MV-4-11 (cell line): ENCODE measurements at places on chromosomes 16 and 17.

DNA sequence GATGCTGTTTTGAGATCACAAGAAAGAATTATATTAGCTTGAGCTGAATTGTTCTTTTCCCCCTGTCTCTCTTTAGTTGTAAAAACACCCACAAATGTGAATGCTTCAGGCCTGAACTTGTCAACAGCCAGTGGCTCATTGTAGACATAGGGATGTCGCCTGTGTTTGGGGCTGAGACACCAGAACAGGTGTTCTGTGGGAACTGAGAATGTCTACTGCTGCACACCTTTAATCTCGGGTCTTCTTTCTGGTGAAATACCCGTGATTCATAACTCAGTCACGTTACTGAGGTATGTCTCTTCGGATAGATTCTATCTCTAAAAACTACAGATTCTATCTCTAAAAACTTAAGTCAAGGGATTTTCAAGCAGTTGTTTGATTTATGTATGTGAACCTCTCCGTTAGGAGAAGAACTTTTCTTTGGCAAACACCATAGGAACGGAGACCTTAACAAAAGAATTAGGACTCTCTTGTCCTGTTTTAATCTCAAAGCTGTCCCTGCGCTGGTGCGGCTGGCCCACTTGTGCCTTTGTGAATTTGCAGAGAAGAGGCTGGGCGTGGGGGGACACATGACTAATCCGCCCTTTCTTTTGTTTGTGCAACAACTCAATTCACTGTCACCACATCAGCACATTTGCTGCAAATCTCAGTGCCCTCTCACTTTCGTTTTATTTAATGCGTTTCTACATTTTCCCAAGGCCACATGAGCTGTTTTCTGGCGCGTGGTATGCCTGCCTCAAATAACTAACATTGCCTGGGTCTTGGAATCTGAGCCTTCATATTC, 643.0 kb downstream of the MAF start:
- DNase-seq, result no peak

- peak; percentile 8 for DNase-seq
These were observed 146.1 kb upstream of the TOM1L1 start for GRCh38 chr17:54754560-54754959.

DNA sequence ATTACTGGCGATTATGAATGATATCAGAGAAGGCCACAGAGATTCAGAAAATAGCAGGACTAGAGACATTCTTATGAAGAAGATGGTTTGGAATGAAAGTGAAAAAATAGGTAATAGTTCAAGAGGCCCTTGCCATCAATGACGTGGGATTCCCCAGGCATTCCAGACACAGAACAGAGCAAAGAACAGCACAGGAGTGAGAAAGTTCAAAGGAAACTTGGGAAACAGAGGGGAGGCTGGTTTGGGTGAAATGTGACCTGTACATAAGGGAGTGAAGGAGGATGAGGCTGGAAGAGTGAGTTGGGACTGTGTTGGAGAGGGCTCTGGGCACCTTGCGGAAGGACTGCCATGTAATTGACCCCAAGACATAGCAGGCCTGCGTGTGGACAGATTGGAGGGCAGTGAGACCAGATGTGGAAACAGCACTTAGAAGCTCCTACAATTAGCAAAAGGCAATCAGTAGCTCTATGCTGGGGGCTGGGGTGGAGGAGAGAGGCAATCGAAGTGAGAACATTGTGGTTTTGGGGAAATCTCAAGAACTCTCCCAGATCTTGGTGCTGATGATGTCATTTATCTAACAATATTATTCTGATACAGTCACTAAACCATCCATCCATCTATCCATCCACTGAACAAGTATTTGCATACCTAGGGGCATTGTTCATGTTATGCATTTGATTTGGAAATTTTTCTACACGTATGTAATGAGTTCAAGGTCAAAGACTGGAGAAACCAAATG, 365.3 kb upstream of the ZFHX3 start:
- DNase-seq, result no peak

DNA sequence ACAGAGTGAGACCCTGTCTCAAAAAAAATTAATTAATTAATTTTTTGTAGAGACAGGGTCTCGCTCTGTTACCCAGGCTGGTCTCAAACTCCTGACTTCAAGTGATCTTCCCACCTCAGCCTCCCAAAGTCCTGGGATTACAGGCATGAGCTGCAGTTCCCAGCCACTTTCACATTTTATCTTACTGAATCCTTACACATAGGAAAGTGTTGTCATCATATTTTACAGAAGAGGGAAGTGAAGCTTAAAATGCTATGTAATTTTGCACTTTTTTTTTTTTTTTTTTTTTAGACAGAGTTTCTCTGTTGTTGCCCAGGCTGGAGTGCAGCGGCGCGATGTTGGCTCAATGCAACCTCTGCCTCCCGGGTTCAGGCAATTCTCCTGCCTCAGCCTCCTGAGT, 21.1 kb upstream of the ZNF629 start:
- DNase-seq, result peak; percentile 82

DNA sequence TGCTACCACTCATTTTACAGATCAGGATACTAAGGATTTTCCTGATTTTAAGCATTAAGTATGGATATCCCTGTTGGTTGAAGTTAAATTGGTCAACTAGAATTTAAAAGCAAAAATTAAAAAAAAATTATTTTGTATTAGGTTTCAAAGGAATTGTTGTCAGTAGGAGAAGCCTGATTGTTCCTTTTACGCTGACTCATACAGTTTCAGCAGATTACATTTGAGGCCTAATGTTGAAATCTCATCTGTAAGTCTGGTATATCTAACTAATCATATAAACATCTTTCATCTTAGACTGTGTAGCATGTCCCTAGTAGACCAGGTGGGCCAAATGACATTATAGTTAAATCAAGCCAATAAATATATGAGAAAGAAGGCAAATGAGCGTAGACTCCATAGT, 83.5 kb downstream of the FTO start:
- peak; percentile 2 for DNase-seq

DNA sequence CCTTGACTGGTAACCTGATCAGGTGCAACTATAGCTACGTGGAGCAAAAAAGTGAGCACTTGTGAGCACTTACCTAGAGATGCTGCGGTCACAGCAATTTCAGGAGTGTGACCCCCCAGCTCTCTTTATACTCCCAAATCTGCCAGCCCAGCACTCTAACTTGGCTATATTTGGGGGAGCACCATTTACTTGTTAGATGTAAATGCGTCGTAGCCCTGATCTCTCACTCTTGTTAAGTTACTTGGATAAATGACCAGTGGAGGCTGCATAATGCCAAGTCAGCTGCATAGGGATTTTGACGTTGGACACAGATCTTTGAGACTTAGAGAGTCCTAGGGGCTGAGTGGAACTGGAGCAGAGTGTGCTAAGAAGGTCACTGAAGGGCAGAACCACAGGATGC, at the start of gene MYH13:
TSS of gene MYH13 (minus strand) at position 101 of the 400 bp plus-strand sequence. CDS start 8,476 bp downstream, outside the sequence.
- DNase-seq, result no peak

DNA sequence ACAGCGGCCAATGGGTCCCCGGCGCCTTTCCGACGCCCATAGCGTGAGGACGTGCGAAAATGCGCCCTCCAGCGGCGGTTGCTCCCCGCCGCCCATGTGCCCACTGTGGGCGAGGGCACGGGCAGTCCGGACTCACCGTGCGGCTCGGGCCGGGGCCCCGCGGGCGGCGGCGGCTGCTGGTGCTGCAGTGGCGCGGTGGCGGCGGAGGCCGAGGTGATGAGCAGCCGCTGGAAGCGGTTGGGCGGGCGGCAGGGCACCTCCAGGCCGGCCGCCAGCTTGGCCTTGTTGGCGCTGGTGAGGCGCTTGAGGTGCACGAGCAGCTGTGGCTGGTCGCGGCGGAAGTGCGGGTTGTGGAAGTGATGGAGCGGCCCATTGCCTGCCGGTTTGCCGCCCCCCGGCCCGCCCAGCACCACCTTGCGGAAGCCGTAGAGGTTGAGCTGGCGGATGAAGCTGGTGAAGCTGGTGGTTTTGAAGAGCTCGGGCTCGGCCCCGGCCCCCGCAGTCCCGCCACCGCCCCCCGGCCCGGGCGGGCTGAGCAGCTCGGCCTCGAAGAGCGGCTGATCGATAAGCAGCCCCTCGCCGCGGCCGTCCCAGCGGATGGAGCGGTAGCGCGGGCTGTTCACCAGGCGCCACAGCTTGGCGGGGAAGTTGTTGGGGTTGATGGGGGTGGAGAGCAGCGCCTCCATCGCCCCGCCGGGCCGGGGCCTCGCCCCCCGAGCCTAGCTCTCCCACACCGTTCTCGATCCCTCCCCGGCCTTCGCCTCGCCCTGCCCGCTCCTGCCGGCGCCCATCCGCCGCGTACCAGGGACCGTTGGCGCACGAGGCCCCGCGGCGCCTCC, at the start of gene HSF5:
TSS of gene HSF5 (minus strand) at position 820 of the 839 bp plus-strand sequence. CDS start at position 686, 134 bp downstream.
- no peak for DNase-seq

DNA sequence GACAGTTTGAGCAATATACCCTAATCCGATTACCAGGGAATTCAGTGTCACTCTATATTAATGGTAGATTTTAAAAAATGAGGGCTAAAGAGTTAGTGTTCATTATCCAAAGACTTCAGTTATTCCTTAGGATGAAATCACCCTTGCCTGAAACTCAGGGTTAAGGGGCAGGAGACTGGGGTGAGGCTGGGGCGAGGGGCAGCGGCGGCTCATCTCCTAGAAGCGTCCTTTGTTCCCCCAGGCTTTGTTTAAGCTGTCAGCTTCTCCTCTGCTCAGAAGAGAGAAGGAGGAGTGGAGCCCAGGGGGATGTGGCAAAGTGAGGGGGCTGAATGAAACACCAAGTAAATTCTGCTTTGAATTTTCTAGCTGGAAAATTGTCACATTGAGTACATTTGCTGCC, 117.7 kb upstream of the ELAC2 start:
- DNase-seq, result no peak

GRCh38 chr16:88738151-88739084, 32.1 kb downstream of the CTU2 start:
- DNase-seq, result no peak

DNA sequence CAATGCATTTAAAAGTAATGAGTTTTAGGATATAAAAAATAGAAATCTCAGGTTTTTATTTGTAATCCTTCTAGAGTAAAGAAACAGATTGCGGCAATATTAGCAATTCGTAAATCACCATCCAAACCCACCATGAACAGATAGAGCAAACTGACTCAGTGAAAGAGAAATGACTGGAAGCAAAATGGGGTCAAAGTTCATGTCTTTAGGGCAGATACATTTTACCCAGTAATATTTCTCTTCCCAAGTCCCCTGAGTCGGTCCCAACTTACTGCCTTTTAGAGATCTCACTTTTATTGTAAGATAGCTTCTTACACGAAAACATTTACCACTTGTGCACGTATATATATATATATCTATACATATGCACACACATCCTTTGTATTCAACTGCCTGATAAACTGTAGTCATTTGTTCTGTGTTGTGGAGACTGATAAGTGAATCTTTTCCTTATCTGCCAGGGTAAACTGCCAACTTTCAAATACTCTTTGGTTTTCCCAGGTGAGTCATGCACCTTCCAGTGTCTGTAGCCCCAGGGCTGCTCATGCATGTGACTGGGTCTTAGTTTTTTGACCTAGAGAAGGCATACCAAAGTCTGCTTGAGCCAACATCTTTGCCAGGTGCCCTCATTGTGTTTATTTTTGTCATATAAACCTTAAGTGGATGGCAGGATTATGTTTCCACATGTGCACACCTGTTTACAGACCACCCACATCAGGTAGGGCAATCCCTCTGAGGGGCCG, 7.8 kb upstream of the IRF8 start:
- no peak for DNase-seq

DNA sequence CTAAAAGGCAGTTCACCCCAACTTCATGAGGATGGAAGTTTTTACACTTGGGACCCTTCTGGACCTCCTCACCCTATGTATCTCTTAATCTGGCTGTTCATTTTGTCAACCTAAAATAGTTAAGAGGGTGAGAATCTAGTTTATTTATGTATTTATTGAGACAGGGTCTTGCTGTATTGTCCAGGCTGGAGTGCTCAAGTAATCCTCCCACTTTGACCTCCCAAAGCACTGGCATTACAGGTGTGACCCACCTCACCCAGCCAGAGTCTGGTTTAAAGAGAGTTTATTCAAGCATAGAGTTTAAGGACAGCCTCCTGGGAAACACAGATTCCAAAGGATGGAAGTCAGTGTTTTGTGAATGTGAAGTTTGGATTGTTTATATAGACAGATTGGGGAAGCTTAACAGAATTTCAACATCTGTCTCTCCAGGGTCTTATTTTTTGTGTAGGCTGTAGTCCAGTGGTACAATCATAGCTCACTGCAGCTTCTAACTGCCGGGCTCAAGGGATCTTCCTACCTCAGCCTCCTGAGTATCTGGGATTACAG, 8.0 kb upstream of the APPBP2 start:
- DNase-seq, result no peak

DNA sequence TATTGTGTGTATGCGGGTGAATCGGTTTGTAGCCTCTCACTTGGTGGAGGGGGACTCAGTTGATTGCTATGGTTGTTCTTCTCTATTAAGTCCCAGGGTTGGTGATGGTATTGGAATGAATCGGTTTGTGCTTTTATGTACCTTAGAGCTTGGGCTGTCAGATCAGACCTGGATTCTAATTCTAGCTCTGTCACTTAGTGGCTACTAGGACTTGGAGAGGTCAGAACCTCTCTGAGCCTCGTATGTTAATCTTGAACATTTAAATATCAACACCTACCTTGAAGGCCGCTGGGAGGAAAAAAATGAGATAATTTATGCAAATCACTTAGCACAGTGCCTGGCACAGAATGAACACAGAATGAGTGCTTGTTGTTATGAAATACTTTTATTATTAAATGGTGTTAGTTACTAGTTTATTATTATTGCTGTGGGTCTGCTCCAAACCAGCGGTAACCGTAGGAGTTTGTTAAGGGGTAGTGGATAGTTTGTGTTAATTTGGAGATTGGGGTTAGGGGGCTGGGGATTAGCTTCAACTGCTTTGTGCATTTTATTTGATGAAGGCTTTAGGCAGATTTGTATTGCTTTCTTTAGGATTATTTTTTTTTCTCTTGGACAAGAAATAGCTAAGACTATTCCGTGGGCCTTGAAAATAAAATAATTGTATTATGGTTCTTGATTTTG, 3.5 kb downstream of the KDM6B start:
- DNase-seq, result peak; percentile 1

- DNase-seq, result no peak
These were observed 348.7 kb downstream of the CDH11 start for GRCh38 chr16:64773184-64773583.

DNA sequence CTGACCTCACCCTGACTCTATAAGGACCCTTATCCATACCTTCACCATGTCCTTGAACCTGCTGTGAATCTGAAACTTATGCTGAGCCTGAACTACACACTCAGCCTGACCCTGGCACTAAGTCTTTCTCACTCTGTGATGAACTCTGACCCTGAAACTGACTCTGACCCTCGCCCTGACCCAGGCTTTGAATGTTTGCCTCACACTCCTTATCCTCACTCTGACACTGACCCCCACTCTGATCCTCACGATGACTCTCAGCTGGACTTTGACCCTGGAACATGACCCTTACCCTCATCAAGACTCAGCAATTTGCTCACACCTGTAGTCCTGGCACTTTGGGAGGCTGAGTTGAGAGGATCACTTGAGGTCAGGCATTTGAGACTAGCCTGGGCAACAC, 4.4 kb downstream of the AHSP start:
- DNase-seq, result no peak

GRCh38 chr17:61997664-61998063, 67.4 kb downstream of the MED13 start:
- no peak for DNase-seq

- DNase-seq, result peak; percentile 23
These were observed 486 bp downstream of the ZNF785 start for GRCh38 chr16:30585022-30585399.
